ENCODE measurements at places on chromosomes 1 and 21.

- no peak for DNase-seq
Observed at GRCh38 chr1:18646786-18647410, 16.3 kb downstream of the PAX7 start.

- DNase-seq, result no peak
Observed at GRCh38 chr1:212641956-212642355, 33.4 kb downstream of the ATF3 start.

GRCh38 chr1:186531561-186532165, 70.7 kb upstream of the PDC start:
- no peak for DNase-seq

DNA sequence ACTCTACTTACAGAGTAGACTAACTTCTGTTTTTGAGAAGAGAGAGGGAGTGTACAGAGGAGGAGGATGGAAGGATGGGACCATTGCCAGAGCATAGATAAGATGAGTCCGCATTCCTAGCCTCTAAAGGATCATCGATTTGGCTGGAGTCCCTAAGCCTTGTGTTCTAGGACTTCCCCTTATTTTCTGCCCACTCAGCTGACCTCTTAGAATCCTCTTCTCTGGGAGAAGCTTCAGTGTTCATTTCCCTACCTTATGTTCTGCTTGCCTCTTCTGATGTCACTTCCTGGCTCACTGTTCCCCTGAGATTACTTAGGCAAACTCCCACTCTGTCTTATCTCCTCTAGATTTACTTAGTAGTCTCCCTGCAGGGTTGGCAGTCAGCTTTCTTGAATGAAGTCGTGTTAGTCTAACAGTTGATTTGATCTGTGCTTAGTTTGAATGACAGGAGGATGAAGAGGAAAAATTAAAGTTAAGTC, 156.7 kb downstream of the SYT2 start:
- DNase-seq, result no peak

- DNase-seq, result no peak
Observed at GRCh38 chr1:114531094-114531493, 20.1 kb upstream of the TRIM33 start.

DNA sequence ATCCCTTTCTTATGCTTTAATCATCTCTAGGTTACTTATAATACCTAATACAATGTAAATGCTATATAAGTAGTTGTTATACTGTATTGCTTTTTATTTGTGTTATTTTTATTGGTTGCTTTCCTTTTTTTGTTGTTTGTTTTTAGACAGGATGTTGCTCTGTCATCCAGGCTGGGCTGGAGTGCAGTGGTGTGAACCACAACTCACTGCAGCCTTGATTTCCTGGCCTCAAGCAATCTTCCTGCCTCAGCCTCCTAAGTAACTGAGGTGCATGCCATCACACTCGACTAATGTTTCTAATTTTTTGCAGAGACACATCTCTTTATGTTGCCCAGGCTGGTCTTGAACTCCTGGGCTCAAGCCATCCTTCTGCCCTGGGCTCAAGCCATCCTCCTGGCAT, 26.9 kb downstream of the KRTAP19-8 start:
- DNase-seq, result no peak

DNA sequence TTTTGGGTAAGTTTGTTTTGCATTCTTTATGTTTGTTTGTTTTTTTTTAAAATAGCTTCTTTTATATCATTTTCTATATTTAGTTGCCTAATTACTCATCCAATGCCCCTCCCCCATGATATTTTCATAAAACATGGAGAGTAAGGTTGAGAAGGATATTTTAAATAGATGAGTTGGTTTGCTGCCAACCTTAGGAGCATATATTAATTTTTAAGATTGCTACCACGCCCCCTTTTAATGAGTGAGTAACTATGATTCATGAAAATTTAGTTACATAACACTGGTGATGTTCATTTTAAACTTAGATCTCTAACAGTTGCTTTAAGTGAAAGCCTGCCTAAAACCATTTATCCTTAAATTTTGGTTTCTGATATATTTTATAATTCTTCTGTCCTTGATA, 18.7 kb downstream of the TMEM50A start:
- DNase-seq, result no peak

DNA sequence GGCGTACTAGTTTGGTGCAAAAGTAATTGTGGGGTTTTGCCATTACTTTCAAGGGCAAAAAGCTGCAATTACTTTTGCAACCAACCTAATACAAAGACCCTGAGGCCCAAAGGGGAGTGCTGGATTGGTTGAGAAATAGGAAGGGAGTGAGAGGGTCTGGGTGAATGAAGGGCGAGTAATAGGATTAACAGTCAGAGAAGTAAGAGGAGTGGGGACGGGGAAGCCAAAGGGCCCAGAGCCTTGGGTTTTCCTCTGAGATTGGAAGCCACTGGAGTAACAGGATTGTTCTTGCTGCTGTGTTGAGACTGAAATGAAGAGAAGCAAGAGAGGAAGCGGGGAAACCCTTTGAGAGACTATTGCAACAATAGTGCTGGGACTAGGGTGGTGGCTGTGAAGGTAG, 19.0 kb upstream of the PRELP start:
- DNase-seq, result no peak

DNA sequence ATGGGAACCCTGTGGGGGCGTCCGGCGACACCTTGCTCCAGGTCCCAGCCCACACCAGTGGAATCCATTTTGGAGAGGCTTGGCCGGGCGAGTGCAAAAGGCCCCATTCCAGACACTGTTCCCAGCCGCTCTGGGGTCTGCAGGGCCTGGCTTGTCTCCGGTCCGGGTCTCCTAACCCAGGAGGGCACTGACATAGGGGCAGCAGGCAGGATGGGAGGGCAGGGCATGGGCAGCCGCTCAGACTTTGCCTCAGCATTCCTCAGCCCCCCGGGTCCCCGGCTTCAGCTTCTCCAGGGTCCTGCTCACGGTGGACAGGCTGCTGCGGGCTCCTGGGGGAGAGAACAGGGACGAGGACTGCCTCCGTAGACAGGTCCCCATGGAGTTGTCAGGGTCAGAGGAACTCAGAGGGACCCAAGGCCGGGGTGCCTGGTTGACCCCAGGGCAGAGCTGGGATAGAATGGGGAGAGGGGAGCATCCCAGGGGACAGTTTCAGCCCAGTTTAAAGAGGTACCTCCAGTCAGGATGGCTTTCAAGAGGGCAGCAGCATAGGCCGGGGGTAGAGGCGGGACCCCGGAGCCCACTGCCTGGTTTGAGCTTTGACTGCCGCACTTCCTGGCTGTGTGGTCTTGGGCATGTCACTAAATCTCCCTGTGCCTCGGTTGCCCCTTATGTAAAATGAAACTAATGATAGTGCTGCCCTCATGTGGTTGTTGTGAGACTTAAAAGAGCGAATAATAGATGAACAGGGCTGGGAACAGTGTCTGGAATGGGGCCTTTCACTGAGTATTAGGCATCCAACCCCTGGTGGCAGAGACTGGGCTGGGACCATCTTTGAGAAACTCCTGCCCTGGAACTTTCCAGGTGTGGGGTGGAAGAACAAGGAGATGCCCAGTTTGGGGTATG, 3.7 kb downstream of the KNCN start:
- DNase-seq, result no peak

DNA sequence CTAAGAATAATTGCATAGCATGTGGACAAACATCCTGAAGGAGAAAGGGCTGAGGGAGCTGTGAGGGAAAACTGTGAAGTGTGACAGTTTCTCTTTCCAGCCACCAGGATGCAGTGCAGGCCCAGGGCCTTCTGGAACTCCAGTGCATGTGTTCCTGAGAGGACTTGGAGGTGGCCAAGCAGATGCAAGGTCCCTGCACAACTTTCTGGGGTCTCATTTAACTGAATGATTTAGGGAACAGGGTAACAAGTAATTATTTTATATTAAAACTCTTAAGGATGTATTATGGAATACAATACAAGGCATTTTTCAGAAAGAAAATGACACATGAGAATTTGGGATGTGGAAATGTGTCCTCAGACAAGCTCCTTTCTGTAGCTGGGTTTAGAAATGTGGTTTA, 61.2 kb upstream of the MCOLN3 start:
- DNase-seq, result peak; percentile 4

GRCh38 chr1:236534151-236534651, 10.4 kb downstream of the LGALS8 start:
- peak; percentile 23 for DNase-seq

DNA sequence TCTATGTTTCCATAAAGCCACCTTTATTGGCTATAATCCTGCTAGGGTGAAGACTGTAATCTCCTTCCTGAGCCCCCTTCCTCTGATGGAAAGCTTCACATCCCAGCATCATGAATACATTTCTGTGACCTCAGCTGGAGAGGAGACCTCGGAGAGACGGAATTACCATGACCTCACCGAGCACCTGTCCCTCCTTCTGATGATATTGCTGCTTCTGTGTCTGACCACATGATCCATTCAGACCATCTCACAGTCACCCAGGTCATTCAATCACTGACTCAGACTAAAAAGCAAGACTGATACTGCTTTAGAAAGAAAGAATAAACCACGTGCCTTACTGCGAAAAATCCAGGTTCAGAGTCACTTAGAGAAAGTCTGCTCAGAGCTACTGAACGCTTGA, 8.8 kb downstream of the KCND3 start:
- DNase-seq, result no peak

DNA sequence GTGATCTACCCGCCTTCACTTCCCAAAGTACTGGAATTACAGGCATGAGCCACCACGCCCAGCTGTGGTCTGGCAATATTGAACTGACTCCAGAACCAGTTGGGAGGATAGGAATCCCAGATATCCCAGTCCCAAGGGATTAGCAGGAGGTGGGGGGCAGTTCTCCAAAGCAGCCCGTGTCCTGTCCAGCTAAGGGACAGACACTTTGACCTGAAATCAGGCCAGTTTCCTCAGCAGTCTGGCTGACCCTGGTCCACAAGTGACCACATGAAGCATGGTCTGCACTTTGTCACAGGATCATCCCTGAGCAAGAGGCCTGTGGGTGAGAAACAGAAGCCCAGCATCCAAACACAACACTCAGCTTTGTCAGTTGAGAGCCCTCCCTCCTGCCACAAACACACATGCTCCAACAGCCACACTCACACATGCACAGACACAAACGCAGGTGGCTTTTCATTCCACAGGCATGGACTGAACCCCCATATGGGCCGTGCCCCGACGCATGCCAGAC, 2.7 kb upstream of the FDPS start:
- DNase-seq, result no peak

DNA sequence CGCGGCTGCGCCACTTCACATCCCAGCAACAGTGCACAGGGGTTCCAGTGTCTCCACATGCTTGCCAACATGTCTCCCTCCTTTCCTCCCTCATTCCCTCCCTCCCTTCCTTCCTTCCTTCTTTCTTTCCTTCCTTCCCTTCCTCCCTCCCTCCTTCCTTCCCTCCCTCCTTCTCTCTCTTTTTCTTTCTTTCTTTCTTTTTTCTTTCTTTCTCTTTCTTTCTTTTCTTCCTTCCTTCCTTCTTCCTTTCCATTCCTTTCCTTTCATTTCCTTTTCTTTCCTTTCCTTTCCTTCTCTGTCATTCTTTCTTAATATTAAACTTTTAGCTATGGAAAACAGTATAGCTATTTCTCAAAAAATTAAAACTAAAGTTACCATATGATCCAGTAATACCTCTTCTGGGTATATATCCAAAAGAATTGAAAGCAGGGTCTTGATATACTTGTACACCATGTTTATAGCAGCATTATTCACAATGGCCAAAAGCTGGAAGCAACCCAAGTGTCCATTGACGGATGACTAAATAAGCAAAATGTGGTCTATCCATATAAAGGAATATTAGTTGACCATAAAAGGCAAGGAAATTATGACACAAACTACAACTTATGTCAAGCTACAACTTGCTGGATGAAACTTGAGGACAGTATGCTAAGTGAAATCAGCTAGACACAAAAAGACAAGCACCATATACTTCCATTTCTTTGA, 55.0 kb upstream of the TLR5 start:
- no peak for DNase-seq

DNA sequence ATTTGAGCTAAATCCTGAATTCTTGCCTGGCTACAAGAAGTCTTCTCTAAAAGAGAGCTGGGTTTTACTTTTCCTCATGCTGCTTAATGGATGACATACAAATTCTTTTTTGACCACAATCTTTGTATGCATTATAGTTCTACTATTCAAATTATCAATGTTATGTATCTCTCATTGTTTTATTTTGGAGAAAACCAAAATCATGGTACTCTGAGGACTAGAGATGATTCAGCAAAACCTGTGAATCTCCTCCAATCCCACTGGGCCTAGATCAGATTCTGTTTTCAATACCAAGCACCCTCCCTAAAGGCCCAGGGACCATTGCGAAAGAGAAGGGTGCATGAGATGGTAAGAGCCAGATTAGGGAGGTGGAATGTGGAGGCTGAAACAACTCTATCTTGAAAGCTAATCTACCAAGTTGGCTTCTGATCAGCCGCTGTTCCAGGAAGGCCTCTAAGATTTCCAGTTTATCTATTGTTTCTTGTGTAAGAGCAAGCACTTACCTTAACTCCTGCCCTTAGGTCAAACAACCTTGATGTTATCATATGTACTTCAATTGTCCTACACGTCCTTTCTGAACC, 547.2 kb downstream of the PLPP3 start:
- no peak for DNase-seq

- DNase-seq, result no peak
Observed at GRCh38 chr1:94734963-94735901, 84.9 kb upstream of the SLC44A3 start.

DNA sequence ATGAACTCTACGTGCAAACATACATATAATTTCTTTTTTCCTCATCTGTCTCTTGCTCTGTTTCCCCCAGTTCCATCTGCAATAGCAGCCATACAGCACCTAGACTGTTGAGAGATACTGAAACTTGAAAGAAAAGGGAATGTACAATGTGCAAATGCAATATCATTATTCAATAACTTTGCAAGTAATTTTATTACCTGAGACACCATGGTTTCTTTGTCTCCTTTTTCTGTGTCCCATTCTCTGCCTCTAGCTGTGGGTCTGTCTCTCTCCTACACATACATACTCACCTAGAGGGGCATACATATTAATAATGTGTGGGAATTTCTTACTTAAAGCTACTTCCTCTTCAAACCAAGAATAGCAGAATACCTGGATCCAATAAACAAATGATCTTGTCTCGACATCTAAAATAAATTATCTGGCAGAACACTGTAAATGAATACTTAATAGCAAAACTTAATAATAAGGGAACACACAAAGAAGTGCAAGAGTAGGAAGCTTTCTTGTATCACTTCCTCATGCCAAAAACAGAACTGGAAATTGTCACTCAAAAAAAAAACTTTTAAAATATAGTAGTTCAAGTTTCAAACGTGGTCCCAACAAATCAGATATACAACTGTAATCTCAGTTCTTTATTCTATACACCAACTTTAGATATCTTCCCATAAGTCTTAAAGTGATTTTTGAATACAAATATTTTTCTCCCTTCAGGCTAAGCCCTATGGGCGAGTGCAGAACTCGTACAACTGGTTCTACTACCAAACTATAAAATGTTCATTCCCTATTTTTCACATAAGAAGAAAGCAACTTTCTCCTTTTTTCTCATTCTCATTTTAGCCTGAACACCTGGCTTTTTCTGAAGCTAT, 194.6 kb downstream of the NRIP1 start:
- no peak for DNase-seq

GRCh38 chr1:43282220-43283195, 2.9 kb downstream of the C1orf210 start:
- DNase-seq, result no peak
